ENCODE measurements at places on chromosomes 2 and 18.

DNA sequence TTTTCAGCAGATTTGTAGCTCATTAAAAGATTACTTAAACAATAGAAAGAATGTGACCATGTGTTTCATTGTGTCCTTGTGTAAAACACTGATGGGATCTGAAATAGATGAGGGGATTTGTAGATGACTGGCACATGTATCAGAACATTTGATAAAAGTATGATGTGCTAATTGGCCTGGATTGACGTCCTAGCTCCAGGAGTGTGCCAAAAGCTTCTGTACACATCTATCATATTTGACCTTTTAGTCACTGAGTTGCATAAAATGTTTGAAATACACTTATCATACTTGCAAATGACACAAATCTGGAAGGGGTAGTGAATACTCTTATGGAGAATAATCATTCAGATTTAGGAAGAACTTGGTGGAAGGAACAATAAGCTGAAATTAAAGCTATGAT is 778.5 kb downstream of the ERBB4 start:
- no peak for DNase-seq

- peak; percentile 22 for DNase-seq
Observed at GRCh38 chr2:26946841-26947784, 23.3 kb upstream of the MAPRE3 start.

- no peak for DNase-seq
Observed at GRCh38 chr2:233994151-233994550, 56.4 kb upstream of the SPP2 start.

GRCh38 chr2:70828914-70829824 is 6.4 kb downstream of the CD207 start:
- no peak for DNase-seq

DNA sequence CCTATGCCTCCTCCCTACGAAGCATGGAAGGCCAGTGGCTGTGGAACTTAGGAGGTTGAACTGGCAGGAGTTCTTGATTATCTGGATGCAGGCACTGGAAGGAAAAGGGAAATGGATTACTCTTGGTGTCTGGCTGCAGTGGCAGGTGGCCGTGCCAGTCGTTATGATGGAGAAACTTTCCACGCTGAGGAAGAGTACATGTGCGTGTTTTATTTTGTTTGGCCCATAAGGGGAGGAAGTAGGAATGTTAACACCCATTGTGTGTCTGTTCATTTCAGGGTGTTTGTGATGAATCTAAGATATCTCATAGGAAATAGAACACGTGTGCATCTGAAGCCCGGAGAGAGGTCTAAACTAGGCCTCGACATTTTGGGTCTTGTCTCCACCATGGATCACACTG is 122.8 kb upstream of the NFATC1 start:
- DNase-seq: no peak

DNA sequence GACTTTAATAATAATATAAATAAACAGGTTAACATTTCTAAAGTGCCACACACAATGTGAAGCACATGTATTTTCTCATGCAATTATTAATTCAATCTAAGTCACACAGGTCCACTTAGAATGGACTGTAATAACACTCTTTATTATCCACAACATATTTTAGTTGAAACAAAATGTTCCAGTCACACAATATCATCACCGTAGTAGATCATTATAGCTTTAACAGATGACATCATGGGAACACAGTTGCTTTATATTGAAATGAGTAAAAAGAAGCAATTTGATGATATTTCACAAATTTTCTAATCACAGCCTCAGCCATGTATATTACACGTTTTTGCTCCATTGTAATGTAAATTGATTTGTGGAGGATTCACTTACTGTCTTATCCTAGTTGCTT is 266.3 kb downstream of the MEIS1 start:
- no peak for DNase-seq

DNA sequence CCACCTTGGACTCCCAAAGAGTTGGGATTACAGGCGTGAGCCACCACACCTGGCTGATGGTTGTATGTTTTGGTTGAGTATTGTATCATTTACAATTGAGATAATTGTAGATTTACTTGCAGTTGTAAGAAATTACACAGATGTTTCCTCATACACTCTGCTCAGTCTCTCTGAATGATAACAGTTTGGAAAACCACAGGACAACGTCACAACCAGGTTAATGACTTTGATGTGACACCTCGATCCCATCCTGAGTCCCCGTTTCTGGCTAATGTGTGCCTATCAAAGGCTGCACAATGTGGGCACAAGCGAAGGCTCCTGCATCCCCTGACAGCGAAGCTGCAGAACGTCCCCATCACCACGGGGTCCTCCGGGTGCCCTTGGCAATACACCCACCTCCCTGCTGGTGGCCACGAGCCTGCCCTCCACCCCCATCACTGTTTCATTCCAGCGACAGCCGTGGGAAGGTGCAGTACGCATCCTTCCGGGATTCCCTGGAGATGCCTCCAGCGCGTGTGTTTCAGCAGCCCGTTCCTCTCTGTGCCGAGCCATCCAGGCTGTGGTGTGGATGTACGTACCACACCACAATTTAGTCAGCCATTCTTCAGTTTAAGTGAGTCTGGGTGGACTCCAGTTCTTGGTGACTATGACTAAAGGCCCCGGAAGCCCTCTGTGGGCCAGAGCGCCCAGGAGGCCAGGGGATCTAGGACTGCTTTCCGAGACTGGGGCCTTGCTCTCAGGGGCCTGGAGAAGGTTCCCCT is 4.3 kb upstream of the PDCD1 start:
- no peak for DNase-seq

- no peak for DNase-seq
Observed at GRCh38 chr18:51907687-51908597, 432.1 kb upstream of the DCC start.

GRCh38 chr2:155846259-155846658 is 486.3 kb downstream of the NR4A2 start:
- DNase-seq: no peak

DNA sequence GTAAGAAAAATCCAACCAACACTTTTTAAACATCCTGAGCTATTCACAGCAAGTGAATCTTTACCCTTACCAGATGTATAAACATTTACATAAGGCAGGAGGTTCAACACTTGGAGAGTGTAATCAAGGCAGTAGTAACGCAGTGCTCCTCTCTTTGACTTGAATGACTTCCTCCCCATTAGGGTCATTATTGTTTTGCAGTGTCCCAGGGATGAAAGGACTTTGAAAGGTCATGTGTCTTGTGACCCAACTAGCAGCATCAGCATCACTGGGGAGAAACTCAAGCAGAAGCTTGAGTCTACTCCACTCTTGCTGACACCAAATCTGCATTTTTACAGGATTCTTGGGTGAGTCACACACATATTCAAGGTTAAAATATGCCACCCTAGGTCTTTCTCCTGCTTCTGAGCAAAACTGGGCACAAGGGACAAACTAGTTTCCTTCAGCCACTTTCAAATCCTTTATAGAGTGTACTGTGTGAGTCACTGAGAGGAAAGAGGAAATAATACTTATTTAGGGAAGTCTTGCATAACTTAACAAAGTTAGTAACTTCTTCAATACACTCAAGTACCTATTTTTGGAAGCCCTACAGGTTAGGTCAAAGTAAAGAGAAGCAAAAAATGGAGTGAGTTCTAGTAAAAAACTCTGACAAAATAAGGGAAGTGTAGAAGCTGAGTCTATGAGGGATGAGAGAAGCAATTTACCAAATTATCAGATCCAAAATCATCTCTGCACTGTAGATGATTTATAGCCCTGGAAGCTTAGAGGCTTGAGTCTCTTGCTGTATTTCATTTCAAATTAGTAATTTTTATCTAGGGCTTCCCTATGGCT is 51.0 kb upstream of the EML4 start:
- DNase-seq: no peak

- no peak for DNase-seq
Observed at GRCh38 chr2:195961873-195962272, 106.8 kb downstream of the DNAH7 start.

GRCh38 chr2:124913868-124914267 is 888.8 kb downstream of the CNTNAP5 start:
- DNase-seq: no peak

DNA sequence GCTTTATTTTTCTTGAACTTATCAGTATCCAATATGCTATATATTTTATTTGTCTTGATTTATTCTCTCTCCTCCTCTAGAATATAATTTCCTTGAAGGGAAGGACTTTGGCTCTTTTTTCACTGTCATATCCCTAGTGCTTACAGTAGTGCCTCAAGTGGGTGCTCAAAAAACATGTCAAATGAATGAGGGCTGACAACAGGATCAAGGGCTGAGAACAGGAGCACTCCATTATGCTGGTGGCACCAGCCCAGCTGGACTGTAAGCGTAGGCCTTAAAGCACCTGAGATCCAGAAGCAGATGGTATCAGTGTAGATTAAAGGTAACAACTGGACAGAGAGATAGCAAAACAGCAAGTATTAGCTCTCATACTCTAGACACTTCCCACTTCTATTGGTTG is 46.3 kb downstream of the PMS1 start:
- no peak for DNase-seq

DNA sequence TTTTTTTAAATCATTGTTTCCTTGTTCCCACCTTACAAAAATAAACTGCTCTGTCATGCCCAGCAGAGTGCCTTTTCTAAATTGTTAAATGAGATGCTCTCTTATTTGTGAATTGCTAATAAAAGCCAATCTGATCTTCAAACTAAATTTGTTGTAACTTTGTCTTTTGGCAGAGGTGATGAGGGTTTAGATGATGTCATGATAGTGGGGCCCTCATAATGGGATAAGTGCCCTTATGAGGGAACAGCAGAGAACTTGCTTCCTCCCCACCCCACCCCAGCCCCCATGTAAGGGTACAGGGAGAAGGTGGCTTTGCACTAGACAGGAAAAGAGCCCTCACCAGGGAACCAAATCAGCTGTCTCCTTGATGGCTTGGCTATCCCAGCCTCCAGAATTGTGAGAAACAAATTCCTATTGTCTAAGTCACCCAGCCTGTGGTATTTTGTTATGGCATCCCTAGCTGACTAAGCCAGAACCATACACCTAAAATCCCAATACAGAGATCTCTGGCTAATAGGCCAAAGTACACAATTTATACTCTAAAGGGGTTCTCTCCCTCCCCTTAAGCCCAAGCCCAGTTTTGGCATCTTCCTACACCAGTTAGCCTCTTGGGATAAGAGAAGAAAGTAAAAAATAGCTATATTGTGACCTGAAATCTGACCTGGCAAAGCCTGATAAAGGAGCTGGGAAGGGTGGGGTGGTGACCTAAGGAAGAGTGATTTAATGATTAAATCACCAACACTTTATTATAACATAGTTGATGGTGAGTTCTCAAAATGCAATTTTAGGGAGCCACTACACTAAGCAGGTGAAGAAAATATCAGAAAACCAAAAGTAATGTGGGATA is 40.3 kb upstream of the HNRNPA3 start:
- DNase-seq: no peak

DNA sequence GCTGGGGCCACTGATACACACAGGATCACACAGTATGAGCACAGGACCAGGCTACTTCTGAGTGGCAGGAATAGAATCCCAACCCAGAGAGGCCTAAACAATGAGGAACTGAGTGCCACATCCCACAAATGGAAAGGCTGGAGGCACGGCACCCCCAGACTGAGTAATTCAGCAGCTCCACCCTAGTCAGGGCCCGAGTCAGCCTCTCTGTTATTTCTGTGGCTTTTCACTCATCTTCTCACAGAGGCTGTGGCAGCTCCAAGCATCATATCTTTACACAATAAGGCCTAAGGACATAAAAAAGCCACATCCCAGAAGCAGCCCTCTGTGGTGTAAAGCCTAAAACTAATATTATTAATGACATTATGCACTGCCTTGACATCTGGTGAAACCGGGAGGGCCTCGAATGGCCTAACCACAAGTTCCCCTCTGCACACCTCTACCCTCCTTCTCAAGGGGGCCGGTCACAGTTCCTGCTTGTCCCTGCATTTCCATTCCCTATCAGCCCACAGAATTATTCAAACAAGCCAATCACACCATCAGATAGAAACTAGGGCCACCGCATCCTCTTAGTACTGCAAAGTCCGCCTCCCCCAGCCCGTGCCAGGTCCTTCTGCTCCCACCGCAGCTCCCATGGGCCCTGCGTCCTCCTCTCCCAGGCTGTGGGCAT is 12.5 kb upstream of the MAL start:
- no peak for DNase-seq

DNA sequence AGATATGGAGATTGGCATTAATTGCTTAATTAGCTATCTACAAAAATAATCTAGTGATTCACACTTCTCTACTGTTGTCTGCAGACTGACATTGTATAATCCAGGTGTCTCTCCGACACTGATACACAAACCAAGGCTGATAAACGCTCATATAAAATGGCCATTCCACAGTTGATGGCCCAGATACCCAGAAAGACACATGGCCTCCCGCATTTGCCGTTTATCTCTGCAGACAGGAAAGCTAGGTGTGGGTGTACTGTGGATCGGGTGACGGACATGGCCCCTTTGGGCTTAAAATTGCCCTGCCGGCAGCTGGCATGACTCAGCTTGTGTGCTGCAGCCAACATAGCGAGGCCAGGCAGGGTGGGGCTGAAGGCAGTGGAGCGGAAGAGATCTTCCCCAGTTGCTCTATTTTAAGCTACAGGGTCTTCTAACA is 18.5 kb downstream of the PMAIP1 start:
- DNase-seq: peak; percentile 33

DNA sequence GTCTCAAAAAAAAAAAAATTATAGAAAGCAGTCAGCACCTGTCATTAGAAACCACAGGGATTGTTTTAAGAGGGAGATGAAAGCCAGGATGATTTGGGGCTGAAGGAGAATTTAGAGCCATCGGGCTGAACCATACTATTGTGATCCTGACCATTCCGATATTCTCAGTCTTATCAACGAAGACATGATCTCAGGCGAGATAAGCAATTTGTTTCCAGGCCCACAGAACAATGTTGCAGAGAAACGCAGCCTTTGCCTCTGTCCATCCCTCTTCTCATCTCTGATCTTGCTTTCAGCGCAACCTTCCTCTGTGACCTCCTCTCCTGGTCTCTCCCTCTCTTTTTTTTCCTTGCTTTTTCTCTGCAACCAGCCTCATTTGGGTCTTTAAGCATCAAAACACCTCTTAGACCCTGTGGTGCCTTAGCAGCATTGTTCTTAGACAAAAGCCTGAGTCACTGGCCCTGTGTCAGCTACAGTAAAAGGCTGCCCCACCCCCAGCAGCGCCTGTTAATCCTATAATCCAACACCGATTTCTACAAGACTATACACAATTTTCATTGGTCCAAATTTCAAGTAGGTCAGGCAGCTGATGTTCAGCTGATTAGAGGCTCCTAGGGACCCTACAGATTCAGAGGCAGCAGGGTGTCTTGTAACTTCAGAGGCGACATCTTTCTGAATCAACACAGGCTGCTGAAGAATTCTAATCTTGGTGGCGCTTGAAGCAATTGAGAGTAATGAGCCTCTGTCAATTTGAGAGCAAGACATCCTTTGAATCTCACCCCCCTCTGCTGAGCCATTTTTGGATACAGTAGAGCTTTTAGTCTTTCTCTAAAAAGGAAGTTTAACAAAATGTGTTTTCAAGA is 206.0 kb downstream of the NCK2 start:
- DNase-seq: no peak

DNA sequence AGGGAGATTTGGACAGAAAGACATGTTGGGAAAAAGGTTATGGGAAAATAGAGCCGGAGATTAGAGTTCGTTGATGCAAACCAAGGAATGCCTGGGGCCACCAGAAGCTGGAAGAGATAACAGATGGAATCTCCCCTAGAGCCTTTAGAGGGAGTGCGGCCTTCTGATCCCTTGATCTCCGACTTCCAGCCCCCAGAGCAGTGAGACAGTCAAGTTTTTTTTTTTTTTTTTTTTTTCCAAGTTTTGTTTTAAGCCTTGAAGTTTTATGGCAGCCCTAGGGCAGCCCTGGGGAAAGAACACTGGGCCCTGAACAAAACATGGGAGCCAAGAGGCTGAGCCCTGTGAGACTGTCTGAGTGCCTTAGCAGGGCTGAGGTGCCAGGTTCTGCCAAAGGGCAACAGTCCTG is 6.5 kb downstream of the DGKD start:
- no peak for DNase-seq
